ENCODE measurements at places on chromosomes 2 and 18. TPM values are rescaled to one million over a fixed set of nuclear protein-coding genes. Genes with fewer than 3 reads are reported as not detected.

The LONRF2 gene
- total RNA-seq = 0.49 TPM

The TMEM169 gene
- total RNA-seq = 7.0 TPM

The VWC2L gene
- total RNA-seq = not detected

The STAT1 gene
- 94.4 TPM for total RNA-seq

The TMEM200C gene
- total RNA-seq = 1.0 TPM

The CTLA4 gene
- total RNA-seq = not detected

The PIAS2 gene
- 7.2 TPM for total RNA-seq
